Left kidney (tissue), 8 donors: ENCODE measurements at places on chromosomes 2 and 18.

DNA sequence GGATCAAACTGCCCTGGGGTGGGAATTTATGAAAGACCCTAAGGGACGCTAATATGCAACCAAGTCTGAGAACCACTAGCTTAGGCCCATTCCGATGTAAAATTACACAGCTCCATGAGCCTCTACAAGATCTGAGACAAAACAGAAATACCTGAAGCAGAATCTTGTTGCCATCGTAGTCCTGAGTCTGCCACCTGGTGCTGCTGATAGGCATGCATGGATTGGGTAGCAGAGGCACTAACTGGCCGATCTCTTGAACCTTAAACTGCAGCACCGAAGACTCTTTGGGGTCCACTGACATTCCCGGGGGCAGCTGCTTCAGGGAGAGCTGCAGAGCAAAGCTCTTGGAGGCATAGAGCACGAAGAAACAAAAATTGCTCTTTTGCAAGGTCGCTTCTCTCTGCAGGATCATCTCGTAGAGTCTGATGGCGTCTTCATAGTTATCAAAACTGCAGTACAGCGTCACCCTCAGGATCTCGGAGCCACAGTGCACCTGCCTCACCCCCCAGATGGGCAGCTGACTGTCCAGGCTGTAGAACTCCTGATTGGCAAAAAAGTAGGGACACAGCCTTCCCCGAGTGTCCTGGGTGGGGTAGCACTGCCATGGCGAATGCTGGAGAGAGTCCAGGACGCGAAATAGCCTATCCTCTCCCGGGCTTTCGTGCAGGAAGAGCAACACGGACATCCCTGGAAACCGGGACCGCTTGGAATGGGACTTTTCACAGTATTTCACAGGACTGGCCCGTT, 848 bp downstream of the FAM124B start:
- no peak for DNase-seq

GRCh38 chr18:8625461-8626092, 16.3 kb downstream of the RAB12 start:
- DNase-seq: no peak

DNA sequence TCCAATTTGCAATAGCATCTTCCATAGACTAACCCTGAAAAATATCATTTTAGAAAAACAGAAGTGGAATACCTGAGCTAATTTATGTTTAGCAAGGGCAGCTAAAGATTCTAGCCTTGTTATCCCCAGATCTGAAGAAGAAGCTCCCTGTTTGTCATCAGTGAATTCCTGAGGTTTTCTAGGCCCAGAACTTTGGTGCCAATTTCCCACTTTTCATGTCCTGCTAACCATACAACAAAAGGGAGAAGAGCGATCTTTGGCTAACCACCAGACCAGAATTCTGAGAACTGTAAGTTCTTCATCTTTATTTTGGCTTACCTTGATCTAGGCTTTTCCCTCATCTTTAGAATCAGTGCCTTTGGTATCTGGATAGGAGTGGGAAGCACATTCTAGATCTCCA, 51.3 kb upstream of the RASGRP3 start:
- DNase-seq: no peak

DNA sequence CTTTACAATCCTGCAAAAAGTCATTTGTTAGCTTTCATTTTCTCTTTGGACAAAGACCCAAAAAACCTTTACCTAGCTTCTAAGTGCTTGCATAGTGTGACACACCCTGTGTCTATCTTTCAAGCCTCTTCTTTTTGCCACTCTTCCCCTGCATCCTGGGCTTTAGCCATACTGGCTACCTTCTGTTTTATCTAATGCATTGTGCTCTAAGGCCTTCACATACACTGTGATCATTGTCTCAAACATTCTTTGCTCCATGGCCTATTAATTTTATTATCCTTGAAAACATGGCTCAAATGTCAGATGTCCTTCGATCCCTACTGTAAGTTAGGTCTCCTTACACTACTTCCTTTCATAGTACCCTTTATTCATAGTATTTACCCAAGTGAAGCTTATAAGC, 84.4 kb downstream of the PIK3C3 start:
- no peak for DNase-seq

DNA sequence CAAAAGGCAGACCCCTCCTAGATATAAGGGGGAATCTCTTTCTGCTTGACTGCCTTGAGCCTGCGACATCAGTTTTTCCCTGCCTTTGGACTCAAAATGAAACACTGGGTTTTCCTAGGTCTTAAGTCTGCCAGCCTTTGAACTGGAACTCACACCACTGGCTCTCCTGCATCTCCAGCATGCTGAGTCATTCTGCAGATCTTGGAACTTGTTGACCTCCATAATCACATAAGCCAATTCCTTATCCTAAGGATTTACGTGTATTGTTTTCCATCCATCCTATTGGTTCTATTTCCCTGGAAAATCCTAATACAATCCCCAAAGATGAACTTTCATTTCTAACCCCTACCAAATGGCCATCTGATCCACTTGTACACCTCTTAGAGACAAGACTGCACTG, 88.0 kb downstream of the AFF3 start:
- DNase-seq: no peak

DNA sequence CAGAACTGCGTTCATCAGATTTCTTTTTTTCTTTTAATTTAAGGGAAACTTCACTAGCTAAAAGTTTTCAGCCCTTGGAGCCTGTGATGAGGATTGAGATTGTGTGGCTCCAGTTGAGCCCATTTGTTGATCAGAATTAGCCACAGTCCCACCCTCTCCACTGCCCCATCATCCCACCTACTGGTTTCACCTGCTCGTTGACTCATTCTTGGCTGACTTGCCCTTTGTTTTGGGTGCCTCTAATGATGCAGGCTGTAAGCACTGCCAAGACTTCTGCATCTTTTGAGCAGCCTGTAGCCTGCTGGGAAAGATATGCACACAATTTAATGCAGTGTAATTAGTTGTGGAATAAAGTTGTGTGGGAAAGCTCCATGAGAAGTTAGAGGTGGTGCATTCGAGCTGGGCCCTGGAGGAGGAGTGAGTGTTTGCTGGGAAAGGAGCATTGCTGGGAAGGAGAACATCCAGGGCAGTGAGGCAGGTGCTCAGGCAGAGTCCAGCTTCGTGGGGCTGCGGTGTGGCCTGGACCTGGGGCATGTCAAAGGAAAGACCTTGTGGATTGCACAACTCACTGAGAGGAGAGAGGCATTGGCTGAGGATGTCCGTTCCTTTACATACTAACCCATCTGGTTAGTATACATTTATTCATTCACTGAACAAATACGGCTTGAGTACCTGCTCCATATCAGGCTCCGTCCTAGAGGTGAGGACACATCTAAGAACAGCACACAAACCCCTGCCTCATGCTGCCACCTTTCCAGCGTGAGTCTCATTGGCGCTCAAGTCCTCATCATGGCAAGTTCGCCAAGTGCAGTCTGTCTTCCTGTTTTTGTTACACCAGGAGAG, 18.2 kb downstream of the ASPRV1 start:
- DNase-seq: no peak

GRCh38 chr18:58502628-58503027, 126.3 kb downstream of the ALPK2 start:
- no peak for DNase-seq

DNA sequence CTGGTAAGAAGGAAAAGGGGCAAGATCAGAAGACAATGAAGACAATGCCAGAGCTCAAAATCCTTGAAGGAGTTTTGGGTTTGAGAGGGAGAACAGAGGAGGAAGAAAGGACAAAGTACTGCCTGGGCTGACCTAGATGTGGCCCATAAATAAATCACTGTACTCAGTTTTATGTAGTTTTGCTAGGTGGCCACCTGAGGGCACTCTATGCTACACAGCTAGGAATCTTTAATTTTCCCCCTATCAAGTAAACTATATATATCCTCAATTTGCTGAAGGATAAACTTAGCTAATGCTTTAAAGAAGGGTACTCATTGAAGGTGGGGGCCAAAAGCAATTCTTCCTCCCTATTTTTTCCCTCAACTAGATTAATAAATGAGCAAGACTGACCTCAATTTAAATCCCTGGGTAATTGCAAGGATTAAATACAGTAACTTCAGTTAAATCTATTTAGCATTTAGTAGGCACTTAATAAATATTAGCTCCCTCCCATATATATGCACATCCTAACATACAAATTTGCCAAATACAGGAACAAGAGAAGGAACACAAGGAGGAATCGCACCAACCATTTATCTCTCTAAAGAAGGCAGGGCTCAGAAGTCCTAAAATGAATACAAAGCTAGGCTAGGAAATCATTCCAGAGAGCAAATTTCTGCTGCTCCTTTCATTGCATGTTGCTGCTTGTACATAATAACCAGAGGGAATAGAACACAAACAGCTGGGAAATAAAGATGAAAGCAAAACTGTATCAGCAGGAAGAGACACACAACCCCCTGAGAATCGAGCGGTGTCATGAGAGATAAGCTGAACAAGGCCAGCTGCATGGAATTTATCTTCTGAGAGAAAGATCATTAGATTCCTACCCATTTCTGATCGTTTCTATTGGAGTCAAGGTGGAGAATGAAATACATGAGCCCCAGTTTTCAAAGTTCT, 540.1 kb downstream of the NRXN1 start:
- peak; percentile 24 for DNase-seq

DNA sequence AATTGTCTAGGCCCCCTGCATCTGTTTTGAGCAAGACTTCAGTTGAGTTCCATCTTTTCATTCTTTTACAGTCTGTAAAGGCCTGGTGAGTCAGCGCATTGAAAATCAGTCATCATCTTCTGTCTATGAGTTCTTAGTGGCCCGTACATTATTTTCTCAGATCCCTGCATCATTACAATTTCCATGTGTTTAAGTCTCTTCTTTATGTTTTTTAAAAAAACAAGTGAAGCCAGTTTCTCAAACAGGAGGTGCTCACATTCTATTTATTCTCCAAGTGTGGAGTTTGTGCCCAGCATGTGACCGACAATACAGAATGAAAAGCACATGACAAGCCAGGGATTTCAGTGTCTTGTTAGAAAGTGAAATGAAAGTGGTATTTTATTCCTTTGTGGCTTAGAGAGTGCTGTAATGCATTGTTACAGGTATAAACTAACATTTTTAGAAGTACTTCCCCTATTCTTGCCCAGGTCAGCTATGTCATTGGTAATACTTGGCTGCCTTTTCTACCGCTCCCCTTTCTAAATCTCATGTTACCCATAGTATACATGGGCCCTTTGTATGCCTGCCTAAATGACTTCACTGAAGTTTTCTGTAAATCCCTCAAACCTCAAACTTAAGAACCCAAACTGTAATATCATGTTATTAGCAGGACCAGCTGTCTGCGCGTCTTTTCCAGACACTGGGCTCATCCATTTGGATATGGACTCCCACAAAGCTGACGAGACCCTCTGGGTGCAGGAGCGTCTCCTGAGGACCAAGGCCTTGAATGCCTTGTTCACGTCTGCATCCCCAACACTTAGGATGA, 67.6 kb downstream of the FEZ2 start:
- no peak for DNase-seq

DNA sequence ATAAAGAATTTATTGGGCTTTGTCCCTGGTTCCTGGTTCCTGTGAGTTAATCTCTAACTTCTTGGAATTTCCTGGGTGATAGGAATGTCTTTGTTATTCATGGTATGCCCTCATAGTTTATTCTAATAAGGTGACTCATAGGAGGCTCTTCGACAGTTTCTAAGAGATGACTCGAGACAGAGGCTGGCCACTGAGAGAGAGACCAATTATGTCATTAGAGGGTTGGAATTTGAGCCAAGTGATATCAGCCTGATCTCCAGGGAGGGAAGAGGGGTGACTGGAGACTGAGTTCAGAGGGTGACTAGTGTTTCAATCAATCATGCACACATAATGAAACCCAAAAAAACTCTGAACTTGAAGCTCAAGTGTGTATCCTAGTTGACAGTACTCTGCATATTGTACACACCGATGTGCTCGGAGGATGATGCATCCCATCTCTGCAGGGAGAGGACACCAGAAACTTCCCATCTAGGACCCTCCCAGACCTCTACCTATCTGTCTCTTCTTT, 185.7 kb downstream of the MTCL1 start:
- DNase-seq: peak; percentile 57

DNA sequence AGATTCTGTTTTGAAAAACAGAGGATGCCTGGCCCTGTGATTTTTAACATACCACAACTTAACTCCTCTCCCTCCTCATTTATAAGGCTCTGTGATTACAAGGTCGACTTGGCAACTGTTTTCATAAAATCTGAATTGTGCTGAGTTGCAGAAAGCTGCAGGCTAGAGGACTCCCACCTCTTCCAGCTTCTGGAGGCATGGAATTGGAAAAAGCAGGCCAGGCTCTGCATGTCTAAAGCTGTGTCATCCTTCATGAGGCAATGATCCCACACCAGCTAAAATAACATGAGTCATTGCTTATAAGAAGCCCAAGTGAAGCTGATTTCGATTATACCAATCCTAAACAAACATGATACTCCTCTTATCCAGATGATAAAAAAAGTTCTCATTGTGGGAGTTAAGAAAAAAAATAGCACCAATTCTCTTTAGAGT, 11.7 kb downstream of the ARHGAP28 start:
- DNase-seq: peak; percentile 56

DNA sequence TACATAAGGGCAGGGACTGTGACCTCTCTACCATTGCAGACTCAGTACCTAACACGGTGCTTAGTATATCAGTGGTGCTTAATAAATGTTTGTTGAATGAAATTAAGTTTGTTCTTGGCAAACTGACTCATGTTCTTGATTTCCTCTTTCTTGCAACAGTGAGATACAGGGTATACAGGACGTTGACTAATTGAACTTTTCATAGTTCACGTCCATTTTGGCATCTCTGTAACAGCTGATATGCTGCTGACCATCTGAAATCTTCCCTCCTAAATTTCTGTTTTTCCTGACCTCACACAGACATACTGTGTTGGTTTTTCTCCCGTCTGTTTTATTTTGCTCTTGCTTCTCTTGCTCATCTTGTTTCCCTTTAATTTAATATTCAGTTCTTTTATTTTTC, 44.2 kb downstream of the LHCGR start:
- DNase-seq: no peak

- DNase-seq: no peak
These were observed 111.0 kb downstream of the B3GNT2 start for GRCh38 chr2:62306751-62307468.

DNA sequence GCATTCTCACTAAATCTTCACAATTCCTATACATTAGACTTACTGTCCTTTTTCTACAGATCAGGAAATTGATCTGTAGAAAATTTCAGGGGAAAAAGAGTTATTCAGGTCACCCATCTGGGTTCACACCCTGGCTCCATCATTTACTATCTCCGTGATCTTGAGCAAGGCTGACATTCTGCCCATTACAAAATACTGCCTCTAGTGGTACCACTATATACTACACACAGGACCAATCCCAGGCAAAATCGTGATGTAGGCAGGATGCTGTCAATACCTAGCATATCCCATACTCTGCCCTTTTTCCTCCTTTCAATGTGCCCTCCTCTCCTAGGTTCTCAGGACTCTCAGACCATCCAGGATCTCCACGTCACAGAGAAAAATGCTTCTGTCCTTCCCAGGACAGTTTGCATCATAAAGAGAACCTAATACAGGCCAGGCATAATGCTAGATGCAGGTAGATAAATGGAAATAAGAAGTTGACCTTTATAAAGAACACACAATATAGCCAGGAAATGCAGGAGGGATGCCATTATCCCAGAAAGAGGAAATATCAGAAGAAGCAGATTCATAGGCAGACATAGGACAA, 101.9 kb downstream of the CDH20 start:
- no peak for DNase-seq

GRCh38 chr2:240839152-240840143, 19.4 kb upstream of the KIF1A start:
- no peak for DNase-seq

GRCh38 chr2:43224131-43224570, 2.3 kb downstream of the ZFP36L2 start:
- DNase-seq: peak; percentile 79

- no peak for DNase-seq
These were observed 93.3 kb downstream of the MAP4K4 start for GRCh38 chr2:101790857-101791256.
